Inflammatory macrophage treated with lipopolysaccharide for 1 hour (primary cell): ENCODE measurements at places on chromosomes 3 and 15.

- DNase-seq = no peak
These were observed 127.5 kb downstream of the SNRK start for GRCh38 chr3:43413676-43414368.

DNA sequence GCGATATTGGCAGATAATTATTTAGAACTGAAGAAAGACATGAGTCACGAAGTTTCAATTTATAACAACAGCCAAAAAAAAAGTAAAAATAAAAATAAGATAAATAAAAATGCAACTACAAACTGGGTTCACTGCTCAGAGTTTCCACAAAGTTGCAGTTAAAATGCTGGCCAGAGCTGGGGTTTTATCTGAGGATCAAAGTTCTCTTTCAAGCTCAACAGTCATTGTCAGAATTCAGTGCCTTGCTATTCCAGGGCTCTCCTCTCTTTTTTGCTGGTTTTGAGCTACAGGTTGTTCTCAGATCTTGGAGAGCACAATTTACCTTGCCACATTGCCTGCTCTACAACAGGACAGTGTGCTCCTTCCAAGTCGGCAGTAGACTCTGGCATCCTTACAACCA, 60.1 kb downstream of the PYDC2 start:
- no peak for DNase-seq

GRCh38 chr3:24829011-24829581, 334.4 kb upstream of the THRB start:
- DNase-seq = no peak

DNA sequence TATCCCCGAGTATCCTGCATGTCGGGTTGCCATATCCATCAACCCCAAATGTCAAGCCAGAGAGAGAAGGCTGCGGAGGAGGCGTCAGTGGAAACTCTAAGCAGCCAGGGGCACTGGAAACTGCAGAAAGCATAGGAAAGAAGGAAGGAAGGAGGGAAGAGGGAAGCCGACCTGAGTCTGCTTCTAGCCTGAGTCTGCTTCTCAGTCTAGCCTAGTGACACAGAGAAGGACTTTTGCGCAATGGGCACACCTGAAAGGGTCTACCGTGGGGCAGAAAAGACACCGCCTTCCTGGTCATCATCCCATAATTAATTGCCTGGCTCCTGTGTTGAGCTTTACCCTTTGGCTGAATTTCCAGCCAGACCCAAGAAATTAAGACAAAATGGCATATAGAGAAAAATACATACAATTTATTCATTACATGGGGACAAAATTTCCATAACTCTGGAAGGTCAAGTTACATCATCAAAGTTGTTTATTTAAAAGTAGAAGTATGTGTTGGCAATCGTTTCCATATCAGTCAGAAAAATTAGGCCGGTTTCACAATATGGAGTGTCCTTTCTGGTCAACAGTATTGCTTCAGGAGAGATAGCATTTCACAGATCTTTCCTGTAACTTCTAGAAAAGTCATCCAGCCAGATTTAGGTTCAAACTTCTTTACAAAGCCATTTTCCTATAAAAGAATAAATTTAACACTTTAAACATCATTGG, 10.3 kb downstream of the BCL2A1 start:
- peak; percentile 72 for DNase-seq

DNA sequence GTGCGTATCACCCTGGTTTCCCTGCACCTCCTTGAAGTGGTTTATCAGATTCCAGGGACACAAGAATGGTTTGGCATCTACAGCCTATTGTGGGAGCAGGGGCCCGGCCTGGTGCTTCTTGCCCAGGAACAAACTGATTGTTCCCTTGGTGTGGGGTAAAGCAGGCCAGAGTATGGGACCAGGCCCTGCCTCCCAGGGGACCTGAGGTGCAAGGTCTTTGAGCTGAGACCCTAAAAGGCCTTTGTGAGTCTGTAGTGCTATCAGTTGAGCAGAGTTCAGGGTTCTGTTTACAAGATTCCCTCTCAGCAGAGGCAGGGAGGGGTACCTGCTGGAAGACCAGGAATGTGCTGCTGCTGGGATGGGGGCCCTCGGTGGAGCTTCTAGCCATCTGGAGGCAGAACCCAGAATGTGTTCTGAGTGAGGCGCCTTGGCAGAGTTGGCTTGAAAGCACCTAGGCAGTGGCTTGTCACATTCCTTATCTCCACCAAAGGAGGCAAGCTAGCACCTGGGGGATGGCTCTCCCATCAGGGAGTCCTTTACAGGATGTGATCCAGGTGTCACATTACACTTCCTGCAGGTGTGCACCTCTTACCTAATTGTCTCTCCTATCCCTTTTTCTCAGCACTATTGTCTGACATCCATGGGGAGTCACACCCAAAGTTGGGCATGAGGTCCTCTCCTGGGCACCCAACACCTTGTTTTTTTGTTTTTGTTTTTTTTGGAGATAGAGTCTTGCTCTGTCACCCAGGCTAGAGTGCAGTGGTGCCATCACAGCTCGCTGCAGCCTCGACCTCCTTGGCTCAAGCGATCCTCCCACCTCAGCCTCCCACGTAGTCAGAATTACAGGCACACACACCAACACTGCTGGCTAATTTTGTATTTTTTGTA, 13.1 kb downstream of the FLNB start:
- DNase-seq = no peak

GRCh38 chr15:41881920-41882688, 11.7 kb downstream of the SPTBN5 start:
- DNase-seq = no peak

DNA sequence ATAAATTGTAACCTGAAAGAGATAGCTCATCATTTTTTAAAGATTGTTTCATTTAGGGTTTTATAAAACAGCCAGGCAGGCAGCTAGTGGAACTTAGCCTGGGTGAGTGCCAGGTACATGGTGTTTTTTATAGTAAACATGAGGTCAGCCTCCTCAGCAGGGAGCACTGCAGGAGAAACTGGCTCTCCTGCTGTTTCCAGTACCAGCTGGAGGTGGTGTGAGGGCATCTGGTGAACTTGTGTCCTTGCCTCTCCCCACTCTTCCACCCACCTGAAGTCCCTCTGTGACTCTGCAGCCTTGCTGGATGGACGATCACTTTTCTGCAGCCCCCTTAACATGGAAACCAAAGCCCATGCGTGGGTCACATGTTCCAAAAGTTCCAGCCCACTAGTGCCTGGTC, 128.4 kb downstream of the FAM174B start:
- no peak for DNase-seq

- no peak for DNase-seq
These were observed 7.3 kb downstream of the PRR23E start for GRCh38 chr3:127200086-127200691.

- peak; percentile 92 for DNase-seq
These were observed 60.5 kb downstream of the LPP start for GRCh38 chr3:188214442-188214841.

DNA sequence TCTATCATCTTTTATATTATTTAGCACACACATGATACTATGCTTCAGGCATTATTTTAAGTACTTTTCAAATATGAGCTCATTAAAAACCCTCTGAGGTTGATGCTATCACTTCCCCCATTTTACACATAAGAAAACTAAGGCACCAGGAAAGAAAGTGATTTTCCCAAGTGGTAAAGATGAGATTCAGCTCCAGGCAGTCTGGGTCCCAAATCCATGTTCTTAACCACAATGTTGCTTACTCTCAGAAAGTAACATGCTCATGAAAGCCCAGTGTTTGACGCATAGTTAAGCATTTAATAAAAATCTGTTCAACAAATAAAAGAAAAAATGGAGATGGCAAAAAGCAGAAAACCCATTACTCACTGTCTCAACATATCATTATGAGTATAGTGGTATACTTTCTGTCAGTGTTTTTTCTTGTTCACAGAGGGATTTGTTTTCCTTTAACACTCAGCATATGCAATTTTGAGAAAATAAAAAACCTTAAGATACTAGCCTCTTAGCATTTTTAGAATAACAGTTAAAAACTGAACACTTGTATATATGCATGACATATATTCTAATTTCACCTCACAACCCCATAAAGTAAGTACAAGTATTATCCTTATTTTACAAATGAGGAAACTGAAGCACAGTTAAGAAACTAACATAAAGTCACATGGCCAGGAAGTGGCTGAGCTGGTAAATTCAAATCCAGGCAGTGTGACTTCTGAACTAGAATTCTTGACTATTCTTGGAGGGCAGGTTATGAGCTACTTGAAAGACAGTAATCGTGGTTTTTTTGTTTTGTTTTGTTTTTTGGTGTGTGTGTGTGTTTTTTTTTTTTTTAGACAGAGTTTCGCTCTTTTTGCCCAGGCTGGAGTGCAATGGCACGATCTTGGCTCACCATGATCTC, 10.4 kb downstream of the PEAK1 start:
- DNase-seq = peak; percentile 52

GRCh38 chr15:52206446-52206845, 15.3 kb upstream of the GNB5 start:
- DNase-seq = no peak

DNA sequence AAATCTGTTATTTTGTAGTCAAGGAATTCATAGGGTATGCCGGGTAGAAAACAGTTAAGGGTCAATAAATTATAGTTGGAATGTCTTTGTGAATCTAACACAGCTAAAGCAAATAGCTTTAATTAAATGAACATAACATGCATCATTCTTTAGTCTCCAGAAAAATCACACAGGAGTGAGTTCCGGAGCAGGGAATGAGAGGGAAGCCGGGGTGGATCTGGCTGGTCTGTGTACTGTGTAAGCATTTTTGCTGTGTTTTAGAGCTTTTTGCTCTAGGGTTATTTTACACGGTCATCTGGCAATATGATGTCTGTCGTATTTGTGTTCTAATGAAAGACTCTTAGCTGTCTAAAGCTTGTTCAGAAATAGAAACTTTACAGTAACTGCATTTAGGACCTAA, 57.5 kb downstream of the MED12L start:
- no peak for DNase-seq

DNA sequence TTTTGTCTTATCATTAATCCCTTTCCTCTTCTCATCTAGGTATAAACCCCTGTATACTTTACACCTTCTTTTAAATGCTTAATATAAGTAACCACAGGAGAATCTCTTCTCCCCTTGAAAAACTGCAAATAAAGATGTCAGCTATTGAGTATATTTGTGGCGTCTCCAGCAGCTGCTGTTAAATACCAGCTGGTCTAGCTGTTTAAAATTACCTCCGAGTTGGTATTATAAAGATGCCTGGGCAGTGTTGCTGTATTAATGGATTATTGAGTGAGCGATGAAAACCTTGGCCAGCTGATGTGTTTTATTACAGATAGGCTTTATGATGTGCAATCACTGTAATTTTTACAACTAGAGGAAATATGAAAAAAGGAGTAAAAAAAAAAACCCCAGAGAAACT, 388.1 kb downstream of the TBC1D5 start:
- DNase-seq = no peak

- no peak for DNase-seq
These were observed 24.4 kb downstream of the POLR2M start for GRCh38 chr15:57730876-57731275.

GRCh38 chr15:72112116-72112515, 5.8 kb downstream of the MYO9A start:
- no peak for DNase-seq

- DNase-seq = no peak
These were observed 6.1 kb upstream of the PRKCD start for GRCh38 chr3:53154881-53155285.

DNA sequence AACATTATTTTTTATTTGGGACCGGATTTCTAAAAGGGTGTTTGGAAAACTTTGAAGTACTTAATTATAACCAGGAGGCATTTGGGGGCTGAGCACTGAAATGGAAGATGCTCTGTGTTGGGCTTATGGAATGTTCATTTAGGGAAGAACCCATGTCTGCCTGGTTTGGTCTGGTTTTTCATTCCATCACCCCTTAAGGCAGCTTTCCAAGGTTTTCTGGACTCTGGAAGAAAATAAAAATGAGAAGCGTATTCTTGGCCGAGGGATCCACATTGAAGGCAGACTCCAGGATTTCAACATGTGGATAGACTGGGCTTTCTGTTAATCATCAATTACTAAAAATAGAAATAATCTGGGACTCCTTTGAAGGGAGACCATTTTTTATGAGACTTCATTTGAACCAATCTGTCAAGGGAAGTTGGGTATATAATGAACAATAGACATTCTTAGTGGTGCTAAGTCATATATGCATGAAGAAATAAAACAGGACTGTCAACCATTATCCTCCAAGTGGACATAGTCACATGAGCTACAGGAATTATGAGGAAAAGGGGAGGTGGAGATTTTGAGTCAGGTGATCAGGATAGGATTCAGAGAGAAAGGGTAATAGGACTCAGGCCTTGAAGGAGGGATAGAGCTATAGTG, 270.5 kb upstream of the ADAMTS9 start:
- no peak for DNase-seq

- no peak for DNase-seq
These were observed 23.6 kb downstream of the NR2F2 start for GRCh38 chr15:96353930-96354730.

GRCh38 chr3:129992781-129993180, 18.3 kb downstream of the TRH start:
- no peak for DNase-seq
